Neural crest cell (in vitro differentiated cells): ENCODE measurements at places on chromosomes 2 and 18.

DNA sequence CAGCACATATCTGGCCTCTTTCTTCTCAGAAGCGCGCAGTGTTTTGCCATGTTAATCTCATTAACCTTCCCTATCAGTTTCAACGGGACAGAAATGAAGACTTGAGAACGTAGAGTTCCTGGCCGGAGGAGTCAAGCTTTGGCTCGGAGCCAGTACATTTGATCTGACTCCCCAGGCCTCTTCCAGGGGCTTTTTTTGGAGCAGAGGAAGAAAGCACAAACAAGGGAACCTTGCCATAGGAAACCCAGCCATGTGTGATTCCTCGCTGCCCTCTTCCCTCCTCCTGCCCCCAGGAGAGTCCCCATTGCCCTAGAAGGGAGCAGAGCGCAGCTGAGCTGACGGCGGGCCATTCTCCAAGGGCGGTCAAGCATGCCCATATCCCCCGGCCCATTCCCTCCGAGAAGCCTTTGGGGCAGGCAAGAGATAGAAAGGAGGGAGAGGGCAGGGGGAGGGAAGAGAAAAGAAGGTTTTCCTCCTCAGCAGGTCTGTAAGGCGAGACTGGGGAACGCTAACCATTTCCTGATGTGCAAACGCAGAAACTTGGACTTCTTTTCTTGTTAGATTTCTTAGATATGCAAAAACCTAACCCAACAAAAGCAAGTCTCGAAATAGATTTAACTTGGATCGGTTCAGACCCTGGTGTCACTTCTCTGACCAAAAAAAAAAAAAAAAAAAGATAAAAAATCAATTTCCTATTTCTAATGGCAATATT is 63.7 kb upstream of the POU3F3 start:
- DNase-seq: peak; percentile 52

- no peak for DNase-seq
Measured at GRCh38 chr2:199191461-199191860, 266.3 kb downstream of the SATB2 start.

DNA sequence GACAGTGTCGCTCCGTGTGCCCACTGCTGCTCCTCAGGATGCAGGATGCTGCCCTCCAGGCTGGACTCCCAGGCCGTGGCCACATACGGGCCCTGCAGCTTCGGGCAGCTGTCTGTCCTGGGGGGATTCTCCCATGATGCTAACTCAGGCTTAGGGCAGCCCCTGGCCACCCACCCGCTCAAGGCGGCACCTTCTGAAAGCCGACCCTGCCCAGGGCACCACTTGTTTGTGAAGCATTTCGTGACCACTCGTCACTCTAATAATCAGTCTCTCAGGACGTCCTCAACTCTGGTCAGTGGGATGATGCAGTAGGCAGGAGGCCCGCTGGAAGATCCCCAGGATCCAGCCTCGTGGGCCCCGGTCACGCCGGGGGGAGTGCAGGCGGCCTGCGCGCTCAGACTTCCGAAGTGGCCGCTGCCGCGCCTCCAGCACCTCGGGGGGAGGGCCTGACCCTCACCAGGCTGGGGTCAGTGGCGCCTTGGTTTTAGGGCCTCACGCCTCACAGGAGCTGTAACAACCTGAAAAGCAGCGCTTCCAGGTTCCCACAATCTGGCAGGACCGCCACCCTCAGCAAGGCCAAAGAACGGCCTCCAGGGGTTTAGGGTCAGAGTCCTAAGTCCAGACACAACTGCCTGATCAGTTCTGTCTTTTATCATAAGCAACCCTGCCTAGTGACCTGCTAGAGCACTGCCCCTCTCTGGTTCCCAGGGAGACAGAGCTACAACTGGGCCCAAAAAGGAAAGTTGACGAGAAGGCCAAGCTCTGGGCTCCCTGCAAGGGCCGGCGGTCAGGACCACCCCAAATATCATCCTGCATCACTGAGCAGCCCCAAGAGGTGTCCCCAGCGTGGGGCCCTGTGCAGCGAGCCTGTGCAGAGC is 53.0 kb downstream of the EIPR1 start:
- no peak for DNase-seq

GRCh38 chr18:12791610-12792009 is 88.8 kb downstream of the PSMG2 start:
- no peak for DNase-seq

- DNase-seq: no peak
Measured at GRCh38 chr2:177633111-177633510, 240.5 kb downstream of the AGPS start.

DNA sequence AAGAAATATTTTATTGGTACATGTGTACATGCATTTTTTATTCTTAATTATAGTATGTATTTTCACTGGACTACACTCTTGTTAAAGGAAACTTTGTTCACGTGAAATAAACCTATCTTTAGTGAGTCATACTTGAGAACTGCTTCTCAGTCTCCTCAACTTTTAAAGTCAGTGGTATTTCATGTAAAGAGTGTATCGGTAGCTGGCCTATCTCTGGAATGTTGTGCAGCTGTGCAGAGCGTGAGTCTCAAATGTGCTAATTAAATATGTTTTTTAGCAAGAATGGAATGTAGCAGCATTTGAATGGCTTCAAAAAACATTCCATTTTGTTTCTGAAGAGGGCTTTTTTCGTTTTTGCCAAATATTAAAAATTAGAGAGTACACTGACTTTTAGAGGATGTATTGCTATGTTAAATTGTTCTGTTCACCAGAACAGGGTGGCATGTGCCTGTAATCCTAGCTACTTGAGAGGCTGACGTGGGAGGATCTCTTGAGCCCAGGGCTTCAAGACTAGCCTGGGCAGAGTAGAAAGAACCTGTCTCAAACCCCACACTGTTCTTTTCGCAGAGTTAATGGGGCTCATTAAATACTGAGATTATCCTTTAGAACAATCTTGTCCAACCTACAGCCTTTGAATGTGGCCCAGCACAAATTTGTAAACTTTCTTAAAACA is 14.3 kb downstream of the SPTBN1 start:
- no peak for DNase-seq

DNA sequence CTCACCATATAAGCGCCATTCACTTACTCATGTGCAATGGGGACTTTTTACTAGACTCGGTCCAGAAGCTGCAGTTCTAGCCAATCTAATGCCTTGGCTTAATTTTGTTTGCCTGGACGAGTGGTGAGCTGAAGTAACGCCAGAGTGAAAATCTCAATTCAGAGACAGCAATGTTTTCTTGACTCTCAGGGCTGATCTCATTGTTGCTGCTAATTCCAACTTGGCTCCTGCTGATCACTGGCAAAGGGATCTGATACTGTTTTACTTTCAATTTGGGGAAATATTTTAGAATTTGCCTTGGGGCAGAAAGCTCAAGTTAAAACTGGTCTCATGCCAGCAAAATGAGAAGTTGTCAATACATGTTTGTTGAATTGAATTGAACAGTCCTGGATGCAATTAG is 906.6 kb upstream of the CDH2 start:
- no peak for DNase-seq

DNA sequence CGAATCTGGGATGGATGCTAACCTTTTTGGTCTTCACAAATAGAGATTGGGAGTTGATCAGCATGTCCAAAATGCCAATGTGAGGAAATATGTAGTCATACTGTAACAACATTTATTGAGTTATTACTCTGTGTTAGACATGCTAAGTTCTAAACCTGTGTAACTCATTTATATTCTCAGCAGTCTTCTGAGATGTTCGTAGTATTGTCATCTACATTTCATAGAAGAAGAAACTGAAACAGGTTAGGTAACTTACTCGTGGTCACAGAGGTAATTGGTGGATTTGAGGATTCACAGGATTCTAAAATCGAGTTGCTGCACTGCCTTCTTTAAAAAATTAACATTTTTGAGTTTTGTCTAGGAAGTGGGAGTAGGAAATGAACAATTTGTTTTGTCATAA is 162.1 kb downstream of the UBE2E3 start:
- no peak for DNase-seq

GRCh38 chr2:175111200-175111657 is 56.8 kb downstream of the ATF2 start:
- DNase-seq: no peak

DNA sequence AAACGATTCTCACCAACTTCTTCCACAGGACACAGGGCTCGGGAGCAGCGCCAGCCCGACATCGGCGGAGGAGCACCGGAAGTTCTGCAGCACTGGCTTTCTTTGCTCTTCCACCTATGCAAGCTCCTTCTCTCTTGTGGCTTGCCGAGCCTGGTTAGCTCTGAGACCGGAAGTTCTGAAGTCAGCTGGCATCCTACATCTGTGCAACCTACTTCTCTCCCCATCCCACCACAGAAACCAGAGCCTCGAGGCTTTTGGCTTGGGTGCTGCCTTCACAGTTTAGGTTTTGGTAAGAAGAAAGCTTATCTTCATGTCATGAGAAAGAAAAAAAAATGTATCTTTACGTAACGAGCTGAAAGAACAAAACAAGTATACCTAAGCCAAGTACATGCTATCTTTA is 111.7 kb downstream of the ANKRD44 start:
- no peak for DNase-seq

- DNase-seq: no peak
Measured at GRCh38 chr2:226403369-226403768, 396.3 kb downstream of the IRS1 start.

DNA sequence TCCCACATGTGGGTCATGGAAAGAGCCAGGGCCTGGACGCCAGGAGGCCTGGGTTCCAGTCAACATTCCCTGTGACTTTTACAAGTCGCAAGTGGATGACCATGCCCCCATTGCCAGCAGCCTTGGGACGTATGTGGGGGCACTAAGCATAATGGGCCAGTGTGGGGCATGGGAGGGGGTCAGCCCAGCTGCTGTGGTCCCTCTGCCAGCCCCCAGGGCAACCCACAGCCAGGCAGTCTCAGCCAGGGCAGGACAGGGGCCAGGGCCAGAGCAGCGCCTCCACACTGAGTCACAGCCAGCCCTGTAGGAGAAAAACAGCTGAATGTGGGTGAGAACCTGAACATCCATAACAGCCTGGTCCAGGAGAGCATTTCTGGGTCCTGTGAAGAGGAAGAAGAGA is 173.2 kb downstream of the GFPT1 start:
- DNase-seq: no peak

DNA sequence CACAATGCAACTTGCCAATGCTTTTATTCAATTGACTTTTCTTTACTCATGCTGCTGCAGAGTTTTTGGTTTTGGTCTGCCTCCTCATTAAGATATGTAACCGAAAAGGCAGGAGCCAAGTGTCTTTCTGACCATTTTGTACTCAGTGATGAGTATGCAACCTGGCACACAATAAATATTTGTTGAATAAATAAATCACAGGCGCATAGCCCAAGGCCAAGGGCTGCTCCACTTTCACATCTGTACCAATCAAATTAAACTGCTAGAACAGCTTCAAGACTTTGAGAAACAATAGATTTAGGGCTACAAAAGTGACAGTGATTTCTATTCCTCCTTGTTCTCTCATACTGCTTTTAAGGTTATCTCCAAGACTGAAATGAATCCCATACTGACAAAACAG is 828.2 kb downstream of the RNF144A start:
- no peak for DNase-seq

DNA sequence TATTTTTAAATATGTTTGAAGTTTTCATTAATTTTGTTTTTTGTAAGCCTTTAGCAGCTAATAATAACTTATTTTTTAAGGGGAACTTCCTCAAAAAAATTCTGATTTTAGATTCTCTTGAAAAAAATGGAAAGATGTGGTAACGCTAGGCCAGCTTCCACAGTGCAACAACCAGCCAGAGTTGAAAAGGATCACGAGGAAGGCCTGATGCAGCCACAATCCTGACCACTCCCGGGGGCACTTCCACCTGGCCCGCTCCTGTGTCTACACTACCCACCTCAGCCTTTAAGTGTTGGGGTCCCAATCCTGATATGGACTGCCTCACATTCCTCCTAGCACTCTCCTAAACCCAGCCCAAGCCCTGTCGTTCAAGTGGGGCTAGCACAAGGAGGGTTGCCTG is 101.1 kb downstream of the TMEM17 start:
- no peak for DNase-seq

GRCh38 chr2:109000738-109001137 is 11.7 kb upstream of the EDAR start:
- no peak for DNase-seq

DNA sequence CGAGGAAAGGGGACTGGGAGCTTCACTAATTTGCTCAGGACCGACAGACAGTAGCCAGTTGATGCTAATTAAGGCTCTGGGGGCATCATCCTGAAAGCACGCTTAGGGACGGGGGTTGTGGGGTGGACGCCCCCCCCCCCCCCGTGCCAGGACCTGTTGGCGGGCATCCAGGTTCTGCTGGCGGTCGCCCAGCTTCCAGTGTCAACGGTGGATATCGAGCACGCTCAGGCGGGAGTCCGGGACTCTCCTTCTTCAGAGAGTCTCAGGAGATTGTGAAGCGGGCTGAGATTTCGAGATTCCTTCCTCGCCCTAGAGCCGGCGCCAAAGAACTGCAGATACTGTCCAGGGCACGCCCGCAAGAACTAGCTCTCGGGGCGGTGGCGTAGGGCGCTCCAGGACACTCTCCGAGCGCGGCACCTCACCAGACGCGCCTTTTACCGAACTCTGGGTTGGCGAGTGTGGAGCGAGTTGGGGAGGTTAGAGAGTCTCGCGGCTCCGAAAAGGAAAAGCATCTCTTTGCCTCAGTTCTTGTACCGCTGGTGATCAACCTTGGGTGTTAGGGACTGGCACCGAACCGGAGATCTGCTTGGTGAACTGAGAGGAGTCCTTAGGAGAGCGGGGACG is 5.6 kb downstream of the RAX start:
- DNase-seq: no peak

- DNase-seq: peak; percentile 16
Measured at GRCh38 chr2:153873052-153874048, 1.6 kb downstream of the GALNT13 start.

GRCh38 chr2:196415384-196415783 is 224.1 kb upstream of the CCDC150 start:
- no peak for DNase-seq

DNA sequence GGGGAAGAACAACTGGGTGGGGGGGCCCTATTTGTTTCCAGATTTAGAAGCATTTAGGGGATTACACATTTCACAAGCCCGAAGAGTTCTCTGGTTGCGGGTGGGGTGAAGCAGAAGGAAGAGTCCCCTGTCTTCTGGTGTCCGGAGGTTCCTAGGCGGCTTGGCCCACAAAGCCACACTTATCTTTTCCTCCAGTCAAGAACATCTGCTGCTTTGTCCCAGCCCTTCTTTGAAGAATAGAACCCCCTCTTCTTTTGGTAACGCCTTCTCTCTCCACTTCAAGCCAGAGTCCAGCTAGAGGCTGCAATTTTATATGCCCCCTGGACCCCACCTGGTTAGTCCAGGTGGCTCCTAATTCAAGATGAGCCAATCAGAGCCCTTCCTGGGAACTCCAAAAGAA is 15.8 kb downstream of the BOLA3 start:
- no peak for DNase-seq

- no peak for DNase-seq
Measured at GRCh38 chr2:86592547-86593230, 29.4 kb upstream of the CHMP3 start.

DNA sequence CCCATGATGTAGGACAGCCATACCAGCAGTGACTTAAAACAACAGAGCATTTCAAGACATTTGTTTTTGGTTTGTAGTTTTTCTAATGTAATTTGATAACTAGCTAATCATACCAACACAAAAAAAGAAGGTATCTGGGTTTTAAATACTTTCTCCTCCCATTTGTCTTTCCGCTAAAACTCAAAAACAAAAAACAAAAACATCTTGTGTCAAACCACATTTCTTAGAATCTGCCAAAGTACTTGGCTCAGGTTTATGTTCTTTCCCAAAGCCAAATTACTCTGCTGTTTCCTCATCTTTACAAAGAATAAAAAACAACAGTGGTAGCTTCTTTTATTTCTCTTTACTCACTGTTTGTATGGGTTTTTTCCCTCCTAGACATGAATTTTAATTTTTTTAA is 71.5 kb downstream of the GREB1L start:
- no peak for DNase-seq
